Natural killer cell treated with Interleukin-12 subunit alpha and Interleukin-12 subunit beta and Interleukin-15 and Interleukin-18, amount 100 ng/mL, for 72 hours (primary cell): ENCODE measurements at places on chromosomes 7 and 10.

DNA sequence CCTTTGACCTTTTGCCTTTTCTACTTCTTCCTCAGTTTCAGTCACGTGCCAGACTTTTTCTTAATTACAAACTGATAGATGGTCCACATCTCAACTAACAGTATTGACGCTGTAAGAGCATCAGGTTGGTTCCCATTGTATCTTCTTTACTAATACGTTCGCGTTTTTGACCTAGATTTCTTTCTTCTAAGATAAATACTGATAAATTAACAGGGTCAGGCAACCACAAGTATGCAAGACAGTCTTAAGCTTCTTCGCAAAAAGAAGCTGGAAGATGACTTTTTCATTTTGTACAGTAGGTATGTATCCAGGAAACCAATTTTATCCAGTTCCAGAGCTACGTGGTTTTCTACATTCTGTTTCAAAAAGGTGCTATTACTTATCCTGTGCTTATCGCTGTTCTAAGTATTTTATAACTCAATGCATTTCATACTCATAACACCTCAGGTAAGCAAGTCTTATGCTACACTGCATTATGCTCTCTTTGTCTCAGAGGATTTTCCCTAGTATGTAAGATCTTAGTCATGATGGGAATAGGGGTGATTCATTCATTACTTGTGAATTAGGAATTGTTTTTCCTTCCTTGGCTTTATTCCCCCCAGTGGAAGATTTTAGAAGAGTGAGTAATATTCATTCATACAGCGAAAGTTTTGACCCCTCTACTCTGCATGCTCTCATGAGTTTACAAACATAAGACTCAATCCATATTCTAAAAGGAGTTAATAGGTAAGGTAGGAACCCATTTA lies 955 bp downstream of the DUS4L start:
- no peak for DNase-seq

DNA sequence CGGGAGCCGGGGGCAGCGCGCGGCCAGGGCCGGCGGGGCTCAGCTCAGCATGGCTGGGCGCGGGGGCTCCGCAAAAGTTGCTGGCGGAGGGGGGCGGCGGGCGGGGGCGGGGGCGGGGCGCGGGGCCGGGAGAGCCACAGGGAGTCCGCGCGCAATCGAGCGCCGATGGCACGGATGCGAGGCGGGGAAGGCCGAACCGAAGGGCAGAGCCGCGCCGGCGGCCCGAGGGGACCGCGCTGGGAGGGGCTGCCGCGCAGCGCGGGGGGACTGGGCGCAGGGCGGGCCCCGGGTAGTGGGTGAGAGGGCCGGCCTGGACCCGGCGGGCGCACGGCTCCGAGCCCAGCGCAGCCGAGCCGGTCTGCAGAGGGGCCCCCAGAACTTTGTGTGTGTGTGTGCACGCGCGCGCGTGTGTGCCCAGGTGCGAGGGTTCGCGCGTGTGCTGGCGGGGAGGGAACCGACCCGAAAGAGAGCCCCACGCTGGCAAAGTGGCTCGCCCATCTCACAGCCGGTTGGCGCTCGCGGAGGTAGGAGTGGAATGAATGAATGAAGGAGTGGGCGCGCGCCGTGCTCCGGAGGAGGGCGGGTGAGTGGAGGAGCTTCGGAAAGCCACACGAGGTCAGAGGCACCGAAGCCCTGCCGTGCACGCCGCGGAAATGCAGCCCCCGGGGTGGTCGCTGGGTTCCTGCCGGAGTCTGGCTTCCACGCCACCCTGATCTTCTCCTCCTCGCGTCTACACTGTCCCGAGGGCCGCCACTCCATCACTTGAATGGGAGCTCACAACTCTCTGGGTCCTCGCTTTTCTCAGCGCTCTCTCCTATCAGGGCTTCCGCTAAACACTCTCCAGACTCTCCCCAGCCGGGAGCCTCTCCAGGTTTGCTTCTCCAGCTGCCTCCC lies at the start of gene HIPK2:
Gene HIPK2, minus strand, starts transcription at position 51 of the 894 bp plus-strand sequence. CDS start 375 bp downstream, outside the sequence.
- DNase-seq: peak; percentile 88

GRCh38 chr7:16300361-16300895 lies 120.9 kb downstream of the CRPPA start:
- no peak for DNase-seq

DNA sequence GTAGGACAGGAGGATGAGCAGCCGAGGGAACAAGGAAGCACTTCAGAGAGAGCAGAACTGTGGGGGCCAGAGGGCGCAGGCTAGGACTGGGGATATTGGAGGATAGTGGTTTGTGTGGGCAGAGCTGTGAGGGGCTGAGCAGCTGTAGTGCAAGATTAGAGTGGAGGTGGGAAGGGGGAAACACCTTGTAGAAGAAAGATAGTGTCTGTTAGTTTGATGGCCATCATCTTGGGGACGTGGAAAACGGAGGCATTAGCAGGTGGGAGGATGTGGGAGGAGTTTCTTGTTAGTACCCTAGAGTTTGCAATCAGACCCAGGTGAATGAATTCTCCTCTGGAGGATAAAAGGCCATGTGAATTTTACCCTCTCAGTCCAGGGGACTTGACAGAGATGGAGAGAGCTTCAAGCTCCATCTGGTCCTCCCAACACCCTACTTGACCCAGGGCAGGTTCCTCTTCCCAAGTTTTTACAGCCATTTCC lies 34.0 kb downstream of the PRSS2 start:
- DNase-seq: no peak

- no peak for DNase-seq
Observed at GRCh38 chr10:132065491-132066105, at the start of gene JAKMIP3. TSS of gene JAKMIP3 (plus strand) at chr10:132065946. CDS start at chr10:132104809, 38,863 bp downstream.

GRCh38 chr10:119778776-119779445 lies 53.1 kb downstream of the INPP5F start:
- no peak for DNase-seq

GRCh38 chr10:5390607-5391205 lies 13.9 kb downstream of the TUBAL3 start:
- no peak for DNase-seq

DNA sequence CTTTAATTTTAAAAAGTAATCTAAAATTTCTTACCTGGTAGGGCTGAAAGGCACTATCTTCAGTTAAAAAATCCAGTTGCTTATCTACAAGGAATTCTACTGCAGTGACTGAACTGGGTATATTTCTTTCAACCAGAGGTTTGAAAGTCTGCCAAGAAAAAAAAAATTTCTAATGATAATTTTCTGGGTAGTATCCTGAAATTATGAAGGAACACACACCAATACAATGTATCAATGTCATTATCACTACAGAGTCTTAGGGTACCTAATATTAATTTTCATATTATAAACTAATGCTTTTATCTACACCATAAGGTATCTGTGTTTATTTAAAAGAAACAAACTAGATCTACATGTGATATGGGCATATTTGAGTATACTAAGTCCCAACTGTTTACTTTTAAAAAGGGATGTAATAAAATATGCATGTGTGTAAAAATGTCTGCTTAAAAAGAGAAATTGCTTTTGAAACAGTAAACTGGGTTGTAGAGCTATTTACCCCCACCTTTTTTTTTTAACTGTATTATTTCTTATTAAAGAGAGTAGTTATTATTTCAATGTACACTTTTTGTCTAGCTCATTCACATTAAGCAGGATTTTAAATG lies 131.6 kb downstream of the NRBF2 start:
- no peak for DNase-seq
